ENCODE measurements at places on chromosomes 2 and 18. TPM values are rescaled to one million over a fixed set of nuclear protein-coding genes. Genes with fewer than 3 reads are reported as not detected.

GRCh38 chr18:2212598-2213205 is 358.6 kb downstream of the METTL4 start:
- no peak for DNase-seq

DNA sequence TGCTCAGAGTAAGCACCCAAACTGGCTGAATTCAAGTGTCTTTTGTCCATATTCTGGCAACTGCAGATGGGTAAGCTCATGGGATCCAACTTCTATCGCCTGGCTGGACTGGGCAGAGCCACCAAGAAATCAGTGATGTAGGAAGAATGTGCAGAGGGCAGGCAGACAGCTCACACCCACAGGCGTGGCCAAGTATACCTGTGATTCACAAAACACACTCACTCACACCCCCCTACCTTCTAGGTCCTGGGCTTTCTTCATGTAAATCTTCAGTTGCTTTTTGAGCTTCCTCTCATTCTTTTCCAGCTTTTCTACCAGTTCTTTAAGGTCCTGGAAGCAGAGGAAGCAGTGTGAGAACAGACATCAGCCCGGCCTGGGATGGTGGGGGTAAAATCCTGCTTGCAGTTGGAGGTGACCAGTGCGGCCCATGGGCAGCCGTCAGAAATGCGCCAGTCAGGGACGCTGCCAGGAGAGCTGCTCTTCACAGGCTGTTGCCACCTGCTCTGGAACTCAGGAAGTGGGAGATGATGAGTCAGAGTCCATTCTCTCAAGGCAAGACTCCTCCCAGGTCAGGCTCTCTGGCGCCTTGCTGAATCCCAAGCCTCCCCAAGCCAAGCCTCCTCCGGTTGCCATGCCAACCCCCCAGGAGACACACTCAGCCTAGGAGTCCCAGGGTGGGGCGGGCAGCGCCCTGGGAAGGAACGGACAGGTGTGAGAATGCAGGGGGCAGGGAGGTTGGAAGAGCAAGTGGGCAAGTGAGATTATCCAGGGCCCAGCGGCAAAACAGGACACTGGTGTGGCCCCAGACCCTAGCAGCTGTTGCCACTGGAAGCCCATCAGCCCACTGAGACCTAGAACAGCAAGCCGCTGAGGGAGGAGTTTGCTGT is 36.2 kb upstream of the ACAA2 start:
- DNase-seq: no peak

Gene COL4A4
- total RNA-seq: 0.20 TPM

DNA sequence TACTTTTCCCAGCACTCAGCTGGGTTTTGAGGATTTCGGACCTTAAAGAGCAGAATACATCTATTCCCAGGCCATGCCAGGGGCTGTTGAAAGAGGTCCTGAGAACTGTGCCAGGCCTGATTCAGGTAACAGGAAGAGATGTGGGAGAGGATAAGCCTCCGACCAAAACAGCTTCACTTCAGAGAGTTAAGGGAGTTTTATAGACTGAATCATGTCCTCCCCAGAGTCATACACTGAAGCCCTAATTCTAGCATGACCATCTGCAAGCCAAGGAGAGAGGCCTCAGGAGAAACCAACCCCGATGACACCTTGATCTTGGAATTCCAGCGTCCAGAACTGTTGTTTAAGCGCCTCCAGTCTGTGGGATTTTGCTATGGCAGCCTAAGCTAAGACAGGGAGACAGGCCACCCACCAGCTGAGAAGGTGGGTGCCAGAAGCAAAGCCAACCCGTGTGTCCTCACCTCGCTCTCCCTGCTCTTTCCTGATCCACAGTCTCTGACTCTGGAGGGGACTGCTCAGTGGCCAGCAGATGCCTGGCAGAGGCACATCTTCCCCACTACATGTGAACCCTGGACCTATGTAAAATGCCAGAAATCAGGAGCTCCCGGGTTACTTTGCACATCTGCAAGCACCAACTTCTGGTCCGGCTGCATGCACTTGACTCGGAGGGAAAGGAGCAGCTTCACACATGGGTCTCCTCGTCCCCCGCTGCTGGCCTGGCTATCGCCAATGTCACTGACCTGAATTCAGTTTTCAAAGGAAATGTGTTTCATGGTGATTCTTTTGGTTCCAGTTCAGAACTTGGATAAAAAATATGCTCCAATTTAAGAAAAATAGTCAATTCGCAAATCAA is 116.8 kb upstream of the EPC2 start:
- no peak for DNase-seq

Gene SCN7A
- total RNA-seq: 0.03 TPM

GRCh38 chr2:113675875-113676274 is 48.8 kb downstream of the RABL2A start:
- no peak for DNase-seq

Gene RAB17
- total RNA-seq: not detected

- no peak for DNase-seq
Observed at GRCh38 chr2:63890678-63891077, 49.0 kb downstream of the UGP2 start.

Gene MPV17
- total RNA-seq: 99.1 TPM

- DNase-seq: peak; percentile 14
Observed at GRCh38 chr2:1750933-1751766, 6.8 kb upstream of the PXDN start.

Gene MGAT4A
- 185 TPM for total RNA-seq

DNA sequence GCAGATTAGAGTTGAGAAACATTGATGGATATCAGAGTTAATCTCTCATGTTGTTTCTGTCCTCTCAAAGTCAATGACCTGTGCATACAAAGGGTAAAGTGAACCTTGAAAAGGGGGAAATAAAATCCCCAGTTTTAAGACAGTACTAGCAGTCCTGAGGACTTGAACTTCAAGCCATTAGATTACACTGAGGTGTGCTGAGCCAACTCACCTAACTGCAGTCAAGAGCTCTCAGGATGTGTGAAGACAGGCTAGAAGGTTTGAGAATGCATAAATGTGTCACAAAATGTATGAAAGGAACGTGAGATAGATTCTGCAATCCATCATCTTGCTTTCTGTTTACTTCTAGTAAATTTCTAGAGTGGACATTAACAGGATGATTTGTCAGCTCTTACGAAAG is 35.5 kb downstream of the DOCK10 start:
- DNase-seq: no peak

- DNase-seq: no peak
Observed at GRCh38 chr2:238881353-238882081, 33.6 kb downstream of the TWIST2 start.

GRCh38 chr2:120437604-120438000 is 91.7 kb downstream of the INHBB start:
- DNase-seq: no peak

DNA sequence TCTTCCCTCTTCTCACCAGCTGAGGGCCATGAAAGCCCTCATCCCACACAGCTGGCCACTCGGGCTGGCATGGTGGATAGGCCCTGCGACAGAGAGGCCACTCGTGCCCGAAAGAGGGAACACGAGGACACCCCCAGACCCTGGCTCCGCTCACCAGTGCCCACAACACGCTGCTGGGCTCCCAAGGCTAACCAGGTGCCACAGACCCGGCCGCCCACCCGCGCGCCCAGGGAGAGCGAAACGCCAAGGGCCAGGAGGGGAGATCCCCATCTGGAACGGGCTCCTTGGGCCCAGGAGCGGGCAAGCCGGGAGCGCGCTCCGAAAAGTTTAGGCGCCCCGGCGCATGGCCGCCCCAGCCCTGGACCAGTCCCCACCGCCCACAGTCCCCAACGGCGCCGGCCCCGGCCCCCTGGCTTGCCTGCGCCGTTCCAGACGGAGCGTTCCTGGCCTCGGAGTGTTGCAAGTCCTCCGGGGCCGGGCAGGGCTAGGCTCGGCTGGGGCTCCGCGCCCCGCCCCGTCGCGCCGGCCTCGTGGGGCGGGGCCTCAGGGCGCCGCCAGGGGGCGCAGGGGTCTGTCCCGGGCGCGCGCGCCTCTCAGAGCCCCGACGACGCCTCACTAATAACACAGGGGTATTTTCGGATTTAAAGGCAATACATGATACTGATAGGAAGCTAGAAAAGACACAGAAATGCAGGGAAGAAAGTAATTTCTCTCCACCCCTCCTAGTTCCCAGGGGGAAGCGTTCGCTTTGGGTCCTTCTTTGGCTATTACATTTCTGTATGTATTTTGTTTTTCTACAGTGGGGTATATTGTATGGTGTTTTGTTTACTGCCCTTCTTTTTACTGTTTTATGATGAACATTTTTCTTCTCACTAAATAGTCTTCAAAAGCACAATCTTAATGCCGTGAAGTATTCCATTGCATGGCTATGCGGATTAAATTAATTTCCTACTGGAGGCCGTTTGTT is at the start of gene TMBIM1:
TSS of gene TMBIM1 (minus strand) at position 456 of the 967 bp plus-strand sequence. CDS start 10,362 bp downstream, outside the sequence.
- peak; percentile 79 for DNase-seq

DNA sequence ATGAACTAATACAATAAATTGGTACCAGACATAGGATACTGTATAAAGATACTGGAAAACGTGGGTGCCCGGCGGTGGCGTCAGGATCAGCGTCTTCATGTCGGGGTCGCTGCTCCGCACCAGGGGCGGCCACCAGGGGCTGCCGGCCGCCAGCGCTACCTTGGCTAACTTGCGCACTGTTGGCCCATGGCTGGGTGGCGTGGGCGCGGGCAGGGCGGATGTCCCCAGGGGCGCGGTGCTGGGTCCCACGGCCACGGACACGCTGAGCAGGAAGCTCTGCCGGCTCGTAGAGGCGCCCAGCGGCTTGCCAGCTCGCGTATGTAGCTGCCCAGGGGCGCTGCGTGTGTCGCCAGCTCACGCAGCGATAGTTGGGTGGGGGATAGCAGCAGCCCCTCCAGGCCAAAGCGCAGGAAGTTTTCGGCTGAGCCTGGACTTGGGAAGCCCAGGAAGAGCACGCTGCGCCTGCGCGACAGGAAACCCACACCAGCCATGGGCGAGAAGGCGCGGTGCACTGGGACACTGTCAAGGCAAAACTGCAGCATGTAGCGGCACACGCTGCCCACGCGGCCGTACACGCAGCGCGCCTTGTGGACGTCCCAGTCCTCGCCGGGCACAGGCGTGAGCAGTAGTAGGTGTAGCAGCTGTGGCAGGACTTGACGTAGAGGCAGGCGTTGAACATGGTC is 299.9 kb downstream of the CCDC74A start:
- DNase-seq: no peak

Gene ZNG1B
- 35.3 TPM for total RNA-seq

DNA sequence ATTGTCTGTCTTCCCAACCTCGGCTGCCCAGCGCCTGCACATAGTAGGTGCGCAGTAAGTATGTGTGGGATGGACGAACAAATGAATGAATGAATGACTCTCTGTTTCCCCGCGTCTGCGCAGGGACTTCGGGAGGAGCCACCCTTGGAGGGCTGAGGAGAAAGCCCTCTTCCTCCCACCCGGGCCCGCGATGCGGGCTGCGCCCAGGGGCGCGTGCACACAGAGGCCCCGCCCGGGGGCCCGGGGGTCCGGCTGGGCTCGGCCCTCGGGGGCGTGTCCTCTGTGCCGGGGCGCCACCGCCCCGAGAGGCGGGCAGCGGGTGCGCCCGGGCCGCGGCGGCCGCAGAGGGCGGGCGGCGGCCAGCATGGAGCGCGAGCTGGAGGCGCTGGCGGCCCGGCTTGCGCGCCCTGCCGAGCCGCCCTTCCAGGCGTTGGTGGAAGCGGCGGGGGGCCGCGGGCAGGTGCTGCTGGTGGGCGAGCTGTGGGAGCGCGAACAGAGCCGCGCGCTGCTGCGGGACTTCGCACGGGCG is at the start of gene C2orf72:
TSS of gene C2orf72 (plus strand) at position 322 of the 529 bp plus-strand sequence. CDS start at position 365, 43 bp downstream.
- DNase-seq: no peak

Gene NCKAP5
- 0.06 TPM for total RNA-seq

GRCh38 chr2:232888099-232888836 is 18.2 kb downstream of the SNORC start:
- no peak for DNase-seq

DNA sequence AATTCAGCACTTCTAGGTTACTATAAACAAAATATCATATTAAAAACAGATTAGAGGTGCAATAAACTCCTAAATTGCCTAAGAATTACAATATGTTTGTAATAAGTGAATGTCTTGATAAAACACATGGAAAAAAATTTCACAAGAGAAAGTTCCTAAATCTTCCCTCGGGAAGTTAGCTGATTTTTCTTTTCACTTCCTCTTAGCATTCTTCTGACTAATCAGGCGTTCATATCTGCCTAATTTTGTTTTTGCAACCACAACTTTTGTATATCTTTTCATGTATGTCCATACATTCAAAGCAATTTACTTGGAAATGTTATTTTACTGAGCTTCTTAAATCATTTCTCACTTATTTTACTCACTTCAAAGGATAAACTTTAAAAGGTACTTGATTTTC is 88.5 kb downstream of the RTTN start:
- DNase-seq: no peak

Gene FBXO48
- 1.8 TPM for total RNA-seq

DNA sequence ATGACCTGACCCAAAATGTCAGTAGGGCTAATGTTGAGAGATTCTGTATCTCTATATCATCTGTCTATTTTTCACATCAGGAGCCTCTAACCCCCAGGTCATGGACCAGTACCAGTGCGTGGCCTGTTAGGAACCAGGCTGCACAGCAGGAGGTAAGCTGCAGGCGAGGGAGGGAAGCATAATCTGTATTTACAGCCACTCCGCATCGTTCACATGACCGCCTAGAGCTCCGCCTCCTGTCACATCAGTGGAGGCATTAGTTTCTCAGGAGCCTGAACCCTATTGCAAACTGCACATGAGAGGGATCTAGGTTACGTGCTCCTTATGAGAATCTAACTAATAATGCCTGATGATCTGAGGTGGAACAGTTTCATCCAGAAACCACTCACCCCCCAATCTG is 180.6 kb downstream of the RDH14 start:
- DNase-seq: no peak

Gene EDAR
- total RNA-seq: 7.4 TPM

Gene CAPN14
- total RNA-seq: 0.55 TPM

- DNase-seq: no peak
Observed at GRCh38 chr2:94979406-94980375, 45.8 kb upstream of the MAL start.

DNA sequence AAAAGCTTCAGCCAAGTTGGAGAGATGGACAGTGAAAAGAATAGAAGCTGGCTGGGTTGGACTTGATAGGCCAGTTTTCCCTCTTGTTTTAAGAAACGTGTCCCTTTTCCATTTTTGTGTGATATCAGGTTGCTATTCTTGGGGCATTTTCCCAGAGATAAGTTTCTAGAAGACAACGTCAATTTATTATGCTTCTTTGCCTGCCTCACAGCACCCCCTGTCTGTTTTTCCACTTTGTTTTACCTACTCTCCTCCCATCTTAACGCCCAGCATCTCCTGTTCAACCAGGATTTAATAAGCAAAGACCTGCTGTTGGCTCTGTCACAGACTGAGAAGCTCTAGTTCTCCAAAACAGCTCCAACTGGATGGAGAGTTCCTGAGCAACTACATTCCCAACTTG is 317.8 kb upstream of the ZNF521 start:
- no peak for DNase-seq

GRCh38 chr2:219163156-219163555 is 2.5 kb upstream of the NHEJ1 start:
- DNase-seq: no peak

Gene GYPC
- 119 TPM for total RNA-seq

GRCh38 chr2:12440731-12441130 is 276.0 kb upstream of the TRIB2 start:
- no peak for DNase-seq
